ENCODE measurements at places on chromosomes 4 and X.

DNA sequence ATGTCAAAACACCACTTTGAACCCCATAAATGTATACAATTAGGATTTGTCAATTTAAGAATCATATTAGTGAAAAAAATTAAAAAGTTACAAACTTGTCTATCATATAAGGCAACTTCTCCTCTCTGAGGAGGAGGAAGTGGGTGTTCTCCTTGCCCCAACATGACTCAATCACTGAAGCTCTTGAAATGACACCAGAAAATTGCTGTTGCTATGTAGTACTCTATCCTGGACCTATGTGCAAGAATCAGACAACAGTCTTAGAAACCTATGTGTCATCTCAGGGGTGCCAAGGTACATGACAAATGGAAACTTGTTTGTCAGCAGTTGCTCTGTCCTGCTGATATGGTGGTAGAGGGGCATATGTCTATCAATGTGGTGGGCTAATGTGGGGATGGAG is 47.7 kb downstream of the HMGB3 start:
- no peak for DNase-seq

DNA sequence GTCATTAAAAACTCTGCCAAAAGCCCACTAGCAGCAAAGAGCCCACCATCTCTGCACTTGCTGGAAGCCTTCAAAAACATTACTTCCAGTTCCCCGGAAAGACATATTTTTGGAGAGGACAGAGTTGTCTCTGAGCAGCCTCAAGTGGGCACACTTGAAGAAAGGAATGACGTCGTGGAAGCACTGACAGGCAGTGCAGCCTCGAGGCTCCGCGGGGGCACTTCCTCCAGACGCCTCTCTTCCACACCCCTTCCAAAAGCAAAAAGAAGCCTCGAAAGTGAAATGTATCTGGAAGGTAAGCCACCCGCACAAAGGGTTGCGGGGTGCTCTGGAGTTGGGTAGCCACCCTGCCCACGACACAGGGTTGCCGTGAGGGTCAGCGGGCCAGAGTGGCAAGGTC is 25.9 kb downstream of the OFD1 start:
- no peak for DNase-seq

DNA sequence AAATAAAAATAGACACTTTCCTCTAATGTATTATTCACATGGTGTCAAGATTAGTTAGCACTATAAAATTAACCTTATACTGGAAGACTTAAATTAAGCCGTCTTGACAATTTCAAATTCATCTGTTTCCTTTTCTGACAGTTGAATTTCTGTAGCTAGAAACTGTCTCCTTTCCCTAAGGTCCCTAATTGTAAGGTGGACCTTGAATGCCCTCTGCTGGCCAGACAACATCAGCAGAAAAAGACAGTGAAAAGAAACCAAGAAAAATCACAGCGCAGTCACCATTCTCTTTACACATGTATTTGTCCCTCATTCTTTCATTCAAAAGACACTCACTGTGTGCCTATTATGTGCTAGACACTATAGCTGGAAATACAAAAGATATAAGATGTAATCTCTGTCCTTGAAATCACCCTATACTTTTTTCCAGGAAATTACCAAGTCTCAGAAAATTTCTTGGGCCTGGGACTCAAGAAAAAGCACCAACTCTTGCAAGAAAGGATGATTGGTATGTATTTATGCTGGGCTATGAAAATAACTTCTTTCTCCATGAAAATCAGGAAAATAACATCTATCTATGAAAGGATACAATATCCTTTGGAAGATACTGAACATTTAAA is 32.7 kb upstream of the AMBN start:
- DNase-seq = peak; percentile 32

DNA sequence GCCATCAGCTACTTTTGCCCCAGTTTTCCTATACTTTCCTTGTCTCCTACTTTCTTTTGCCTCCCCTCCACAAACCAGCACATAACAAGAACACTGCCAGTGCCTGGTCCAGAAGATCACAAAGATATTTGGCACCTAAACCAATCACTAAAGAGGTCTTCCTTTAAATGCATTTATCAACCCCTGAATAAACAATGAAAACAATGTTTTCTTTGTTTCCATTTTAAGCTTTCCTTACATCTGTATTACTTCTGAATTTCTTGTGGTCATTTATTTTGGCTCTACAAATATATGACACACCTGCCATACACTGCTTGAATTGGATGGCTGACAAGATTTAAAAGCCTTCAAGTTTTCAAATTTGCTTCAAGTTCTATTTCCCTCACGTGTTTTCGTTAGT is 43.9 kb downstream of the MBNL3 start:
- DNase-seq = no peak

DNA sequence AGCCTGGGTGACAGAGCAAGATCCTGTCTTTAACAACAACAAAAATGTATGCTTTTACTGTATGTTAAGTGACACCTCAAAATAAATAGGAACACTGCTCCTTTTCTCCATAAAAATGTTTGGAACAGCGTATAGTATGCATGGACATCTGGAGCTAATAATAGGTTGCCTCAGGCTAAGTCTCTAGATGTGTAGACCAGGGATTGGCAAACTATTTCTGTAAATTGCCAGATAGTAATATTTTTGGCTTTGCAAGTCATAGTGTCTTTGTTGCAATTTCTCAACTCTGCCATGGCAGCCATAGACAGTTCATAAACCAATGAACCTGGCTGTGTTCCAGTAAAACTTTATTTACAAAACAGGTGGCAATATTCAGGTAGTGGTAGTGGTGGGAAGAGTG is 76.6 kb upstream of the CBLL2 start:
- DNase-seq = no peak

DNA sequence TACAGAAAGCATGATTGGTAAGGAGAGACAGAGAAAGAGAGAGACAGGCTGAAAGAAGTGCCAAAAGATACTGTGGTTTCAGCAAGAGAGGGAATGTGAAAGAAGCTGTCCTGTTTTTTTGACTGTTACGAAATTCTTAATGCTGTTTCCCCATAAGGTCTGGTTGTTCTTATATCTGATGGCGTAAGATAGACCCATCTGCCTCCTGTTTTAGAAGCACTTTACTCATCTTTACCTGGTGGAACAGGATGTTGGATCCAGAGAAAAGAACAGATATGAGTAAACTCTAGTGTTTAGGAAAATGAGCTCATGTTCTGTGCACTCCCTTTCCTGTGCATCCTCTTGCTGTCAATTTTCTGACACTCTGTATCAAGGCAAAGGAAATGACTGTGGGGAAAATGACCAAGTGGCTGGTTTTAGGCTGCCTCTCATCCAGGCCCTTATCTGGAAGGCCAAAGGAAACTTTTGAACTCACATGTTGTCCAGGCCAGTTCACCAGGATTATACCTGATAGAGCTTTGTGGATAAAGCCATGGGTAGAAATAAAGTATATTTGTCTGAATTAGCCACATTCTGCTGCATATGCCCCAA is 311.7 kb upstream of the HTR2C start:
- DNase-seq = no peak

DNA sequence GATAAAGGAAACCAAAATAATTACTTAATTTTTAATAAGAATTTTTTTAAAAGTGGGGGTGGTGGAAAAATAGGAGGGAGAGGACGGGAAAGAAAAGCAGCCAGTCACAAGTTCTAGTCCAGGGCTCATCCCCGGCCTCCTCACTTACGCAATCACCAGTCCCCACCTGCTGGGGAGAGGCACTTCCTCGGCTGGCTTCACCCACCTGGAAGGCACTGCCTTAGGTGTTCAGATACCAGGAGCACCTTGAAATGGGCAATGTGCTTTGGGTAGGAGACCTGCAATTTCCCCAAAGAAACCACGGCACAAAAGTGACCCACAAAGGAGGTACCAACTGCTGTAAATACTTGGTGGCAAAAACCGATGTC is 23.8 kb downstream of the AFAP1 start:
- no peak for DNase-seq

- DNase-seq = no peak
These were observed 9.4 kb downstream of the LETM1 start for GRCh38 chr4:1846580-1846979.

DNA sequence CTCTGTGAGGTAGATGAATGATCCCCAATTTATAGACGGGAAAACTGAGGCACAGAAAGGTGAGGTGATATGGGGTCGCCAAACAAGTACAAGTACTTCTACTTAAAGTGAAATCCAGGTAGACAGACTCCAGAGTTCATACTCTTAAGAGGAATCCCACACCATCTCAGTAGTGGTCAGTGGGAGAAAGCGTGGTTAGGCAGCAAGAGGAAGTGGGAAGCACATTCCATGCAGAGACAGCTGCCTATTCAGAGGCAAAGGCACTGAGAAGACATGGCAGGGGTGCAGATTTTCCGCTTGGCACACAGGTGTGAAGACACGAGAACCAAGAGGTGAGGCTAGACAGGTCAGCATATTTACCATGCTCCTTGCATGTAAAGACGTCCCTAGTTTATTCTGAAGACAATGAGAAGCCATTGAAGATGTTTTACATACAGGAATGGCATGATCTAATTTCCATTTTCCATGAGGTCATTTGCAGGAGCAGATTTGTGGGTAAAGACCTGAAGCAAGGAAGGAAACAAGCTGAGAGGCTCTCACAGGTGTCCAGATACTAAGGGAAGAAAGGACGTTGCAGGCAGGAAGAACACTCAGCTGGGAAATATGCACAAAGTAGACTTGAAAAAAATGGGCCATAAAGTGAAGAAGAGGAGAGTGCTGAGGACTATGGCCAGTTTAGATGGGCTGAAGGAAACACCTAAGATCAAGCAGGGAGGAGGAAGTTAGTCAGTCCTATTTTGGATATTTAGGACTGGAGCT is 17.3 kb upstream of the CLNK start:
- DNase-seq = no peak

DNA sequence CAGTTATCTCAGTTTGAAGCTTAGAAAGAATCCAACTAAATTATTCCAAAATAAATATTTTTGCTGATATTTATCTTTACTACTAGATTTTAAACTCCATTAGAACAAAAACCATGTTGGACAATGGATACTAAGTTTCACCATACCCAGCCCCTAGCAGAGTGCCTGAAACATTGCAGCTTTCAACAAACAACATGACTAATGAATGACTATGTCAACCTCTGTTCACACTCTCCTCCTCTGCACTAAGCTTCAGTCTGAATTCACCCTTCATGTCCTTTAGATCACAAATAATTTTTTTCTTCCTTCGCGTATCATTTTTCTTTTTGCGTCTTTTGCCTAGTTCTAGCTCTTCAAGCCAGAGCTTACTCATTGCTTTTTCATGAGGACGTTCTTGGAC is 315.2 kb downstream of the PCDH10 start:
- DNase-seq = no peak

- no peak for DNase-seq
These were observed 355.2 kb upstream of the GALNT7 start for GRCh38 chr4:172813359-172813923.

- DNase-seq = no peak
These were observed 70.4 kb upstream of the USP9X start for GRCh38 chrX:41014776-41015360.

GRCh38 chrX:40433160-40433559 is 147.6 kb upstream of the ATP6AP2 start:
- no peak for DNase-seq

DNA sequence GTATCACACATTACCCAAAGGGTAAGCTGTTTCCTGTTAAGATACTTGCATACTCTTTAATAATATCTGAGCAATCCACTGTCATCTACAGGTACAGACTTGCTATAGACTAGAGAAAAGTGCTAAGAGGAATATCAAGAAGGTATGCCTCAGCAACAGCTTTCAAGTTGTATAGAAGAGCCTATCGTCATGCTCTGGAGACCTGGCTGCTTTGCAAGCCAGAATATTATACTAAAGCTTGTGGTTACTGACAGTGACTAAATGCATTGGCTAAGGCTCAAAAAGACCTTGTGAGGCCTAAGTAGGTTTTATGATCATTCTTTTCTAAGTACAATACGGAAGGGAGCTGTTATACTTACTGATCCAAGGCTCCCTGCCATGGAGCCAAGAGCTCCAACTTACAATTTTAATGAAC is 11.3 kb downstream of the LAMP2 start:
- DNase-seq = no peak

DNA sequence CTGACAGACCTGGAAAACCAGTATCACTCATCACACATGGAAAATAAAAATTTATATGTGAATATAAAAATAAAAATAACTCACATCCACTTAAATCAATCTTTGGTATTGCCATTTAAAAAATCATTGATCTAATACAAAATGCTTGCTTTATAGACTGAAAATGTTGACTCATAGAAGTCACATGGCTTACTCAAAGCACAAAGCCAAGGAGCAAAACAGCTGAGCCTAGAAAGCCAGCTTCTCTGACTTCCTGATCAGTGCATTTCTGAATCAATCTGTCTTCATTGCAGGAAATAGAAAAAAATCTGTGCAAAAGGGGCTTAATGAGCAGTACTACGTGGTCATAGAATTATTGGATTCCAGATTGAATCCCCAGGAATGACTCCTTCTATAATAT is 176.9 kb upstream of the HS3ST1 start:
- no peak for DNase-seq

DNA sequence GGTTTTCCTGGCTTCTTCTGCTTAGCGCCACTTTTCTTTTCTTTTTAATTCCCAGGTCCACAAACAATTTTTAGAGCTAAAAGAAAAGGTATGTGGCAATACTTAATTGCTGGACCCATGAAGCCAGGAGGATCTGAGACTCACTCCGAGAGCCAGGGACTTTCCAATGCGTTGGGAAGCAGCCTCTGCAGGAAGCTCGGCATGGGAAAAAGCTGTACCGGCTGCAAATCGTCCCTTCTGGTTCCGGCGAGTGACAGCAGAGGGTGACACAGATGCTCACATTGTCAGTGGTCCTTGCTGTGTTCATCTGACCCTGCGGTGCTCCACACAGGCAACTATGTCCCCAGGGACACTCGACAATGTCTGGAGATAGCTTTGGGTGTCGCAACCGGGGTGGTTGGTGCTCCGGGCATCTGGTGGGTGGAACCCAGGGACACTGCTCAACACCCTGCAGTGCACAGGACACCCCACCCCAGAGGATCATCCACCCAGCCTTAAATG is 164.0 kb downstream of the PRKX start:
- DNase-seq = no peak

- no peak for DNase-seq
These were observed 130.3 kb downstream of the DHRSX start for GRCh38 chrX:2370456-2370855.

DNA sequence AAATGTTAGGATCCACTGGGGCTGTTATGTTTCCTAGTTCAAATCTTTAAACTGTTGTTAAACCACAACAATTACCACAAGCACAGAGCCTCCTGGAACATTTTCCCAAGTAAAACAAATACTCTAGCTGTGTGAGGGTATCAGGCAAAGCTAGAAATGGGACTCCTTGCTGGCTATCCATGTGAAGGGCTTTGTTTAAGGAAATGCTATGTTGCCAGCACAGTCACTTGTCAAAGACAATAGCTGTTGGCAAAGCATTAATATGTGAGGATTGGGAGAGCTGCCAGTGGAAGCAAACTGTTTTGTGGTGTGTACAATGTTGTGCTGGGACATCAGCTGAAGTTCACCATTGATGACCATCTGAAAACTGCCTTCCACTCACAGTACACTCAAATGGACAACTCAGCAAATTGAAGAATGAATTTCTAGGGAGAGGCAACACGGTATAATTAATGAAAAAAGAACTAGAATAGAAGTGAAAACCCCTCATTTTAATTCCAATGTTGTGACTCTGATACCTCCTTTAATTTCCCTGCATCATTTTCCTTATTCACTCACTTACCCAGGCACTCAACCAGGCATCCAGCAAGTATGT is 100.8 kb downstream of the ANXA3 start:
- DNase-seq = peak; percentile 29

All from NCI-H2081 (cell line).